ENCODE measurements at places on chromosomes 6 and 20.

DNA sequence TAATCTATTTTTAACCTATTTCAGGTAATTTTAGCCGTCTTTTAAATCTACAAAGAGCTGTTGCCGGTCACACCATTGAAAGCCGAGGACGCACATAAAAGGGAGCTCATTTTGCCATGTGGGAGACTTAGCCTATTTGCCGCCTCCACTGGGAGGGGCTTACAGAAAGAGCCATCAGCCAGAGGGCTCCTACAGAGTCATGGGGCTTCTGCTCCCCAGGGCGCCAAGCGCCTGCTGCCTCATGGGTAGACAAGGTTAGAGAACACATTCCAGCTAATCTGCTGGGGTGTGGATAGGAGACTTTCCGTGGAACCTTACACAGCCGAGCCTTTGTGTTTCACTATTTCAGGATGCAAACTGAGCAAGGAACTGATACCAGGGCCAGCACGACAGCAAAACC, 12.6 kb downstream of the PCMTD2 start:
- DNase-seq, result no peak

DNA sequence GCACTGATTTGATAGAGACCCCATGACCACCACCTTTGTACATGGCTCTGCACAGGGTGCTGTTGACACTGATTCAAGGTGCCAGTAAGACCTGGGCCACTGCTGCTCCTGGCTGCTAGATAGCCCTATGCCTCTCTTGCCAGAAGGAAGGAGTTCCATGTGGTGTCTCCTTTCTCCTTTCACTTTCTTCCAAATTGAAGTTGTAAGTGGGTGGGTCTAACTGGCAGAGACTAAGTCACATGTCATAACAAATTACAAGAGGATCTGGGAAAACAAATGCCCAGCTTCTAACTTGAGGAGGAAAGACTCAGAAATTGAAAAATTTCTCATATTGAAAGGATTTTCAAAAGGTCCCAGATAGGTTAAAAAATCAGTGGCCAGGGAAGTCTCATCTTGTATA, 116.8 kb downstream of the TFAP2B start:
- no peak for DNase-seq

DNA sequence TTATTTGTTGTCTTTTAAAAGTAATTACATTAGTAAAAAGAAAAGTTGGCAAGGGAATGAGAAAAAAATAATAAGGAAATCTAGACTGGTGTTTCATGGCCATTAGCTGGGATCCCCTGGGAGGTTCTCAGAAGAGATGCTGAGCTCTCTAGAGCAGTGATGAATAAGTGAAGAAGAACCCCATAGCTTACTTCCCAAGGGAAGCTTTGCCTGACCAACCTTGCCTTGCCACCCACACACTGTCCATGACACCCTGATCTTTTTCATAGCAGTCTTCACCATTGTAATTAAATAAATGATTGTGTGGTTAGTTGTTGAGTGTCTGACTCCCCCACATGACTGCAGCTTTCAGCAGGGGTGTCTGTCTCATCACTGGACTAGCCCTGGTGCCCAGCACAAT, 5.9 kb downstream of the C6orf163 start:
- DNase-seq, result no peak

GRCh38 chr6:37354526-37355384, 972 bp downstream of the RNF8 start:
- no peak for DNase-seq

DNA sequence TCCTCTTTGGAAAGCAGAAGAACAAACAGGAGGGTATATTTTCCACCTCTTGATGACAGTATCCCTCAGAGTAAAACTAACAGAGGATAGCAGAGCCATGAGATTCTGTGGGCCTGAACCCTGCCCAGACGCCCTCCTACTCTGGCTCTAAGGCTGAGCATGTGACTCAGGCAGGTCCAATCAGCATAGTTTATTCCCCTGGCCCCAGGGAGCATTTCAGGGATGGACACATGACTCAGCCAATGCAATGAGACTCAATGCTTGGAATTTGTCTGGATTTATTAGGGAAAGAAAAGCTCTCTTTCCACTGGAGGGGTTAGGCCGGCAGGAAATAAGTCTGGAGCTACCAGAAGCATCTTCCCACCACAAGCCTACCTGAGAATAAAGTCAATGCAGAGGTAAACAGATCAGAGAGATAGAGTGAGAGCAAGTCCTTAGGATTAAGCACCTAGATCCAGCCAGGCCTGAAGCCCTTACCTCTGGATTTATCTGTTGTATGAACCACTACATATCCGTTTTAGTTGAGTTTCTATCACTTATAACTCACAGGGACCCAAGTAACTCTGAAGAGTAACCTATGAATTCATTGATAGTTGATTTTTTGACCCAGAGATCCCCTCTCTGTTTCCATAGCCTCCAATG, 68.2 kb upstream of the EYA2 start:
- no peak for DNase-seq

GRCh38 chr20:55070001-55070400, 594.6 kb downstream of the DOK5 start:
- no peak for DNase-seq

DNA sequence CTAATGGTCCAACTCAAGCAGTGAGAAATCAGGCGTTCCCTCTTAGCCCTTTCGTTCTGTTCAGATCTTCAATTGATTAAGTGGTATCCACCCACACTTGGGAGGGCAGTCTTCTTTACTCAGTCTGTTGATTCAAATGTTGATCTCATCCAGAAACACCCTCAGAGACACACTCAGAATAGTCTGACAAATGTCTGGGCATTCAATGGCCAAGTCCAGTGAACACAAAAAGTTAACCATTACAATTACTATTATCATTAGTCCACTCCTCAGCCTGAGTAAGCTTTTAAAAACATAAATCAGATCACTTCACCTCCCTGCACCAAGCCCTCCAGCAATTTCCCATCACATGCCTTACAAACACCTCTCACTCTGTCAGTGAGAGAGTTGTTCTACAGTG, 423.2 kb downstream of the RFPL4B start:
- DNase-seq, result no peak

GRCh38 chr6:75546381-75546780, 52.8 kb upstream of the FILIP1 start:
- DNase-seq, result no peak

All from stimulated activated CD8-positive, alpha-beta memory T cell treated with anti-CD3 and anti-CD28 coated beads, Interleukin-4, amount 100 ng/mL, for 1 hour (primary cell).